Stimulated activated CD8-positive, alpha-beta memory T cell treated with anti-CD3 and anti-CD28 coated beads, Interleukin-2, amount 100 ng/mL, for 48 hours (primary cell): ENCODE measurements at places on chromosomes 6 and 20.
A peak's percentile ranks its signal among the peaks of the same experiment; 100 is the strongest.

DNA sequence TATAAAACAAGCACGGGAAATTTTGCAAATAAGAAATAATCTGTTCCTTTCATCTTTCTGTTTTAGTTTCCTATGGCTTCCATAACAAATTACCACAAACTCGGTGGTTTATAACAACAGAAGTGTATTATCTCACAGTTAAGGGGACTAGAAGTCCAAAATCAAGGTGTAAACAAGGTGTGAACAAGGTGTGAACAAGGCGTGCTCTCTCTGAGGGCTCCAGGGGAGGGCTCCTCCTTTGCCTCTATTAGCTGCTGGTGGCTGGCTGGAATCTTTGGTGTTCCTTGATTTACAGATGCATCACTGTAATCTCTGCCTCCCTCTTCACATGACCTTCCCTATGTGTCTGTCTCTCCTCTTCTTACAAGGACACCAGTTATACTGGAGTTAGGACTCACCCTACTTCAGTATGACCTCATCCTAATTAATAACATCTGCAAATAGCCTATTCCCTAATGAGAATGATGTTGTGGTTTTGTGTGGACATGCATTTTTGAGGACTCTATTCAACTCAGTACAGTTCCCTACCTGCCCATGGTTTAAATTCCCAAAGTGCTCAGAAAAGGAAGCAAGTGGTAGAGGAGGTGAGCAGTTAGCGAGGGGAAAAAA, 17.5 kb upstream of the BMP5 start:
- DNase-seq: no peak

- peak; percentile 28 for DNase-seq
Observed at GRCh38 chr20:53708129-53708968, 114.7 kb upstream of the ZNF217 start.

- DNase-seq: peak; percentile 20
Observed at GRCh38 chr6:28542440-28543296, 17.0 kb downstream of the GPX5 start.

DNA sequence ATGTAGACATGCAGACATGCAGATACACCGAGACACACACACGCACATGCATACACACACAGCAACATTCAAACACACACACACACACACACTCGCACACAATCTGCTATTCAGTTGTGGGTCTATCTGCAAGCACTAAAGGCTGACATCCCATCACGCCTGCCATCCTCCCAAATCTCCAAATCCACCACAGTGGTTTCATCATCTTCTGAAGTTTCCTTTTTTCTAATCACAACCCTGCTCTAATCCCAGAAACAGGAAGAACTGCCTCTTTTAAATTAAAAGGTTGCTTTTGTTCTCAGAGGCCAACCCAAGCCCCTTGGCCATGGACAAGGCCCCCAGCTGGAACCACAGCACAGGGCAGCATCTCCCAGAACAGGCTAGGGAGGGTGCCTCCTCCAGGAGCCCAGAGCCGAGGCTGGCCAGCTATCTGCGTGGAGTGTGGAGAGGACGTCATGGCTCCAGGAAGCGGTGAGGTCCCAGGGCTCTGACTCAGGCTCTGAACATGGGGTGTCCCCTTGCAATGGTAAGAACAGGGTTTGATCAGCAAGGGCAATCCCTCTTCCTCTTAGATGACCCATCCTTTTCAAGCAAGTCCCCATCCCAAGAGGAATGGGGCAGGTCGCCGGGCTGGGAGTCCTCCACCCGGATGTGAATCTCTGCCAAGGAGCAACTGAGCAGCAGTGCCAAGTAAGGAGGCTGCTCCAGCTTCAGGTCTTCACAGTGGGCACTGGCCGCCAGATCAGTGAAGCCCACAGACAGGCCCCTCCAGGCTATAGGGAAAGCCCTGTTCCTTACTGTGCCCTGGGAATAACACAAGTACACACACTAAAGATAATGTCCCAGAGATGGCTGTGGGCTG, 14.7 kb downstream of the FOXF2 start:
- no peak for DNase-seq

- no peak for DNase-seq
Observed at GRCh38 chr6:79385333-79385732, 150.9 kb upstream of the HMGN3 start.

DNA sequence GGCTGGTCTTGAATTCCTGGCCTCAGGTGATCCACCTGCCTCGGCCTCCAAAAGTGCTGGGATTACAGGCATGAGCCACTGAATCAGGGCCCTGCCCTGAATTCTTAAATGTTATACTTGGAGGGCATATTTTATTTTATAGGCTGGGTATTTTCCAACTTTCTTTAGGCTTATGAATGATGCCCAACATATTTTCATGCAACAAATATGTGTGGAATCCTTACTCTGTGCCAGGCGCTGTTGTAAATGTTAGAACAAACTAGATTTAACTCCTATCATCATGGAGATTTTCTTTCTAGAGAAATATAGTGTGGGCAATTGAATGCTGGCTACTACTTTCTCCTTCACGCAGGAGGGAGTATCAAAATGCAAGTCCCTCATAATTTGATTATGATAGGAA, 71.2 kb downstream of the SAMD5 start:
- DNase-seq: no peak

DNA sequence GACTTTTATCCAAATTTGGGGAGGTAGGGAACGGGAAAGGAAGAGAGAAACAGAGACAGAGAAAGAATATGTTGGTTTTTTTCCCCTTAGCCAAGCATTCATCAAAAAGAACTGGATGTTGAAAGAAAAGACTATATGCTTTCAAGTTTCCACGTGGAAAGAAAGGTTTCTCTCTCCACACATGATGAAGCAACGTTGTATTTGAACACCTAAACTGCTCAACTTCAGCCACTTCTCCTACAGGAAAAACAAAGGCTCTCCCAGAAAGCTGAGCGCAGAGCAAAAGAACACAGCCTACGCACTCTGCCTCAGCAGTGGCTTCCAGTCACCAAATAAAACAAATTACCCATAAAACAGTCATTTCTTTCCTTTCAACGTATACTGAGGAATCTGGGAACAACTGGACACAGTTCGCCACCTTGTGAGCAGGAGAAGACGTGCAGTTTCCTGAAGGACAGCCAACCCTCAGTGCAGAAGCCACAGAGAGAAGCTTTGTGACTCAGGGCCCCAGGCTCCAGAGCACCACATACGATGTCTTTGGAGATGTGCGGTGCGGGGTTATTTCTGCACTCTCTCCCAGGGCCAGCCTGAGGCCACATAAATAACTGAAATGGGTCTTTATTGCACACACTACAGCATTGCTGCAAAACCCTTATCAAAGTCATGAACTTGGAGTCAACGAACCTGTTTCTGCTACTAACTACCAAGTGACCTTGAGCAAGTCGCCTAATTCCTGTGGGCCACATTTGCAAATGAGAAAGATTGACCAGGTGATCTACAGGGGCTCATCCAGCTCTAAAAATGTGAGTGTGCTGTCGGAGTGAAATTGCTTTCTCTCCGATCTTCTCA, 10.1 kb downstream of the IL17F start:
- DNase-seq: peak; percentile 5

DNA sequence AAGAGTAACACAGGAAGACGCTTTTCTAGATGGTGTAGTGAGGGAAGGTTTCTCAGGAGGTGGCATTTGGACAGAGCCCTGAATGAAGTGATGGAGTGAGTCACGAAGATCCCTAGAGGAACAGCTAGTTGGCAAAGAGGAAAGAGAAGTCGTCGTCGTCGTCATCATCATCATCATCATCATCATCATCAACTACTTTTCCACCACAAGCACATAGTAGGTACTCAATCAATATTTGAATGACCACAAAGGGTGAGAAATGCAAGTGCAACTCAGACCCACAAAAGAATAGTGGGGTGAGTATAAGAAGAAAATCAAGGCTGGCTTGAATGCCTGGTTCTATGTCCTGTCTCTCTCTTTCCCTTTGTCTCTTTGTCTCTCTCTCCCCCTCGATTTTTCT, 28.3 kb upstream of the OCSTAMP start:
- no peak for DNase-seq

GRCh38 chr6:45555981-45556771, 178.4 kb upstream of the SUPT3H start:
- no peak for DNase-seq

GRCh38 chr6:38589367-38589720, 50.4 kb downstream of the BTBD9 start:
- no peak for DNase-seq

GRCh38 chr6:170505306-170505705, 47.8 kb downstream of the PSMB1 start:
- no peak for DNase-seq

DNA sequence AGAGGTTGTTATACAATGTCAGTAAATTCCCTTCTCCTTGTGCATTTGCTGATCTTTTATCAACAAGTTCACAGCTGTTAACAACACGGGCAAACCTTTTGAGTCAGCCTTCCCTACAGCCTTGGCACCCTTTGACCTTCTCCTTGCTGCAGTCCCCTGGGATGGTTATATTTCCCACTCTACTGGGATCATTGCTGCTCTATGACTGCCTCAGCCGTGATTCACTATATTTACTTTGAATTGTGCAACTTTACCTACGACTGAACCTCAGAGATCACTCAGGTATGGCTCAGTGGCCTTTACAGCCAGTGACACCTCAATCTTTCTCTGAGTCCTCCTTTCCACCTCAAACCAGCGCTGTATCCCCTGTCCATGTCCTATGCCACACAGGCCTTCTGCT, 1293.3 kb downstream of the EPHA7 start:
- no peak for DNase-seq

DNA sequence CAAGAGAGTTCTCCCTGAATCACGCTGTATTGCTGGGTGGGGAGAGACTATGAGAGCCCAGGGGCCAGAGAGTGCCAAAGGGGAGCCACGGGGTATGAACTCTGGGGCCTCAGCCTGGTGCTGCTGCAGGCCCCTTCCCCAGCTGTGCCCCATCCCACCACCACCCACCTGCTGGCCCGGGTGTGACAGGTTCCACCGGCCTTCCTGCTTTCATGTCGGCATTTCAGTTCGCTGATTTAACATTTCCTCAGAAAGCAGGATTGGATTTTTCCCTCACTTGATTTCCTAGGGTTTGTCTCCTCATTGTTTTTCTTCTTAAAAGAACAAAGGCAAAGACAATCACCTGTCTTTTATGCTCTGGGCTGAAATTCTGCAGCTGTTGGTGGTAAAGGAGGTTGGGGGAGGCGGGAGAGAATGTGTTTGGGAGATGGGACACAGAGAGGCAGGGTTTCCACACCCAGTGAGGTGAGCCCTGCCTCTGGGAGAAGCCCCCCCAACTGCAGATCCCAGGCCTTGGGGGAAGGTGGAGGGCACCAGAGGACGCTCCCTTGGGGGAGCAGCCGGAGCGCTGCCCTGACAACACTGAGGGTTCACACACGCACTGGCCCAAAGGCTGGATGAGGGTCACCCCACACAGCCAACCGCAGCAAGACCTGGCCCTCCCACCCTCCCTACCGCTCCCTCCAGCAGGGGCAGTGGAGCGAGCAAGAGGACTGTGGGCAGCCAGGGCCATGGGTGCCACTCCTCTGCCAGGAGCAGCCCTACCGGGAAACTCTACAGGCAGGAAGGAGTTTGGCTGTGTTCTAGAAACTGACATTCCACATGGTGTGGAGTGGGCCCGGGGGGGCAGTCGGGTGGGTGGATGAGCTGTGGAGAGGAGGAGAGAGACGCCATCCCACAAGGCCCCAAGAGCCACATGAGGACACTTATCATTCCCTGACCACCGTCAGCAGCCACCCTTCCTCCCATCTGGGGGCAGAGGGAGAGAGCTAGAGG, 10.5 kb upstream of the MLN start:
- DNase-seq: no peak

DNA sequence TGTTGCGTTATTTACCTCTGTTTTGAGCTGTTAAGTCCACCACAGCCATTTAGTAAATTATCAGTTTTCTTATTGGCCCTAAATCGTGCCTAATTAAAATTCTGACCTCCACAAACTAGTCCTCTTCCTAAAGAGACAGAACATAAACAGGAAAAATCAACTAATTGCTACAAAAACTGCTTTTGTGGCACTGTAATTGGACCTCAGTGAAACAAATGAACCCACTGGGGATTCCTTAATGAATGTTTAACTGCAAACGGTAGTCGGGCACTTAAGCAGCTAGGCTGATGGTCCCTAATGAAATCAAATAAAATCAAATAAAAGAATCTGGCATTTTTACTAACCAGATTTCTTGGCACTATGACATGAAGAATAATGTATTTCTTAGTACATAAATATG, 513.4 kb upstream of the SLC35B3 start:
- DNase-seq: no peak

GRCh38 chr20:17557675-17558006, 12.2 kb upstream of the DSTN start:
- DNase-seq: no peak

DNA sequence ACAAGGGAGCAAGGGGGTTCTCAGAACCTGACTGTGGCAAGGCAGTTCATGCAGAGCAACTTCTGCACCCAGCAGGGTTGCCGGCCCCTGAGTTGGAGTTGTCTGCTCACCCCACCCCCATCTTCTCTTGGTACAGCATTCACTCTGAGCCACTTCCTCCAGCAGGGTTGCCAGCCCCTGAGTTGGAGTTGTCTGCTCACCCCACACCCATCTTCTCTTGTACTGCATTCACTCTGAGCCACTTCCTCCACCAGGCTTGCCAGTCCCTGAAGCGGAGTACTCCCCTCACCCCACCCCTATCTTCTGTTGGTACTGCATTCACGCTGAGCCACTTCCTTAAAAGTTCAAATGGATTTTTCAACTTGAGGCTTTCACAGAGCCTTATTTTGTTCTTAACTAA, 79.7 kb upstream of the SYNDIG1 start:
- DNase-seq: no peak

- DNase-seq: no peak
Observed at GRCh38 chr6:77463308-77463860, at the start of gene HTR1B. HTR1B (minus strand) TSS chr6:77463491; CDS start chr6:77463403, 88 bp downstream.
